NCI-H345 (cell line): ENCODE measurements at places on chromosomes 12 and 14.

GRCh38 chr14:72423957-72424356 lies 469.9 kb downstream of the DPF3 start:
- DNase-seq, result no peak

DNA sequence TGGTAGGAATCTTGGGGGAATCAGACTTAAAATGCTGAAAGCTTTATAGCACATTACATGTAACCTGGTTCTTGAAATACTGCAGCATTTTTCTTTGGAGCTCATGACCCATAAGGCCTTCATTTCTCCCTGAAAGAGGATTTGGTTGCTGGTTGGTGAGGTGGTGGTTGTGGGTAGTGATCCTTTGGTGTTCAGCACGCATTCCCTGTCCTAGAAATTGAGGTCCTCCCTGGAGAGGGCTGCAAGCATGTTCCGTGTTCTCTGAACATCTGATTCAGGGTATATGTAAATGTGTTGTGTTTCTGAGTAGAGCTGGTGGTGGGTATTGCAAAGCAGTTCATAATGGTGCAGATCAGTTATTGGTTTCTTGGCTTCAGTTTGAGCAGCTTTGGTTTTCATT lies 2.0 kb downstream of the SCN8A start:
- DNase-seq, result no peak

DNA sequence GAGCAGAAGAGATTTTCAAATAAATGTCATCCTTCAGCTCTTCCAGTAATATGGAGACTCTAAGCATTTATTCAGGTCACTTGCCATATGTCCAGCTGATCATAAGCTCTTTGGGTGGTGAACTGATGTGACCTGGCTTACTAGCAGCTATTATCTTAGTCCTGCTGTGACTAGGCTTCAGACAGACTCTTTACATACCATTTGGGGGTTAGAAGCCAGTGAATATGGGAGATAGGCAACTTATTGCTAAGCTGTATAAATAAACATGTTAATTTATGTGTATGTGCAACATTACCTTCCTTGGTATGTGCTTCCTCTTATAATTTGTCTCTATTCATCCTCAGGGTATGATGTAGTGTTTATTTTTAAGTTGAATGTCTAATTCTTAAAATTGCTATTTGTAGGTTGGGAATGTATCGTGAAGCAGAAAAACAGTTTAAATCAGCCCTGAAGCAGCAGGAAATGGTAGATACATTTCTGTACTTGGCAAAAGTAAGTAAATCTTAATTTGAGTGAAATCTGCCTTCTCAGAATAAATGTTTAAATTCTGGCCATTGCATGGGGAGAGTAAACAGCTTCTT lies 32.4 kb downstream of the TTC8 start:
- DNase-seq, result no peak

DNA sequence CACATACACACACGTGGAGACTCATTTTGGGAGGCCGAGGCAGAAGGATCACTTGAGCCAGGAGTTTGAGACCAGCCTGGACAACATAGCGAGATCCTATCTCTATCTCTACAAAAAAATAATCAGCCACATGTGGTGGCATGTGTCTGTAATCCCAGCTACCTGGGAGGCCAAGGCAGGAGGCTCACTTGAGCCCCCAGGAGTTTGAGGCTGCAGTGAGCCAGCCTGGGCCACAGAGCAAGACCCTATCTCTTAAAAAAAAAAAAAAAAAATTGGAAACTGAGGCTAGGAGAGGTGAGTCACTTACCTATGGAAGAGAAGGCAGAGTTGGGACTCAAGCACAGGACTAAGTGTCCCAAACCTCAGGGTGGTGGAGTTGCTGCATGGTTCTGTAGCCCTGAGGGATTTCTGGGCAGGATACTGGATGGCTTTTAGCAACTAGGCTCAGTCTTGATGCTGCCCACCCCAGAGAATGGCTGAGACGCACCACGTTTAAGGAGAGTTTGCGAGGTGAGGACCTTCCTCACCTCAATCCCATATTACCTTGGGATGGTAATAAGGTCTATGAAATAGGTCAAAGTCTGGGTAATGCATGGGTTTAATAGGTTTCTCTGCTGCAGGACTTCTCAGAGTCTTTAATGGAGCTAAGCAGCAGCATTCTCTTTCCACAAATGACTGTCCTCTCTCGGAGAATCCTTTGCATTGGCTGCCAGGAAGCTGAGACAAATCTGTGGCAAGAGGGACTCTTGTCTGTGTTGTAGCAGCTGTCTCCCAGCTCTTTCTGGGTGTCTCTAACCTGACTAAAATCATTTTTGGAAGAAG lies 35.6 kb downstream of the SH2B3 start:
- DNase-seq, result no peak

DNA sequence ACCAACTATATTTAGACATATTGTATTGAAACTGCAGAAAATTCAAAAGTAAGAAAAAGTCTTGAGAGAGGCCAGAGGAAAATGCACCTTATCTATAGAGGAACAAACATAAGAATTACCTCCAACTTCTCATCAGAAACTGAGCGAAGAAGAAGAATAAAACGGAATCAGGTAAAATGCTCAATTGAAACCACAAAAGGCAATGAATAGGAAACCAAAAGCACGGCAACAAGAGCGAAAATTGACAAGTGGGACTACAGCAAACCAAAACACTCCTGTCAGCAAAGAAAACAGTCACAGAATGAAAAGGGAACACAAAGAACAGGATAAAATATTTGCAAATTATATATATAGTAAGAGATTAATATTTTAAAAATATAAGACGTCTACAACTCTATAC lies 61.9 kb upstream of the PARP11 start:
- no peak for DNase-seq

DNA sequence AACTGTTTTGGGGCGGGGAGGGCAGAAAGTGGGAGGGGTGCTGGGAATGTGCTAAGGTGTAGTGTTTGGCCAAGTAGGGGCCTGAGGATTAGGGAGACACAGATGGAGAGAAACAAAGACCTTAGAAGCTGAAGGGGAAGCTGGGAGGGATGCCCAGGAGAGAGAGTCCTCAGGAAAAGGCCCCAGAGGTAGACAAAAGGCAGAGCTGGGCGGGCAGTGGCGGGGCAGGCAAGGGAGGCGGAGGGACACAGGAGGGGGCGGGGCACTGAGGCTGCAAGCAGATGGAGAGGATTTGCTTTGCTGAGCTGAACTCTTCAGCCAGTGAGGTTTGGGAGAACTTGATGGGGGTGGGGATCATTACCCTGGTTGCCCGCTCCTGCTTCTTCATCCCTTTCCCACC lies 2.8 kb downstream of the PTMS start:
- peak; percentile 31 for DNase-seq
